ENCODE measurements at places on chromosomes 6 and 20. TPM values are rescaled to one million over a fixed set of nuclear protein-coding genes. Genes with fewer than 3 reads are reported as not detected.

PAQR8 gene
- total RNA-seq = 4.6 TPM

KCNQ5 gene
- 1.0 TPM for total RNA-seq

EPPIN gene
- total RNA-seq = not detected

BTN1A1 gene
- total RNA-seq = not detected

CD109 gene
- 13.3 TPM for total RNA-seq

RIMS1 gene
- total RNA-seq = 1.3 TPM

FAM162B gene
- 3.7 TPM for total RNA-seq

OPN5 gene
- total RNA-seq = not detected

DNA sequence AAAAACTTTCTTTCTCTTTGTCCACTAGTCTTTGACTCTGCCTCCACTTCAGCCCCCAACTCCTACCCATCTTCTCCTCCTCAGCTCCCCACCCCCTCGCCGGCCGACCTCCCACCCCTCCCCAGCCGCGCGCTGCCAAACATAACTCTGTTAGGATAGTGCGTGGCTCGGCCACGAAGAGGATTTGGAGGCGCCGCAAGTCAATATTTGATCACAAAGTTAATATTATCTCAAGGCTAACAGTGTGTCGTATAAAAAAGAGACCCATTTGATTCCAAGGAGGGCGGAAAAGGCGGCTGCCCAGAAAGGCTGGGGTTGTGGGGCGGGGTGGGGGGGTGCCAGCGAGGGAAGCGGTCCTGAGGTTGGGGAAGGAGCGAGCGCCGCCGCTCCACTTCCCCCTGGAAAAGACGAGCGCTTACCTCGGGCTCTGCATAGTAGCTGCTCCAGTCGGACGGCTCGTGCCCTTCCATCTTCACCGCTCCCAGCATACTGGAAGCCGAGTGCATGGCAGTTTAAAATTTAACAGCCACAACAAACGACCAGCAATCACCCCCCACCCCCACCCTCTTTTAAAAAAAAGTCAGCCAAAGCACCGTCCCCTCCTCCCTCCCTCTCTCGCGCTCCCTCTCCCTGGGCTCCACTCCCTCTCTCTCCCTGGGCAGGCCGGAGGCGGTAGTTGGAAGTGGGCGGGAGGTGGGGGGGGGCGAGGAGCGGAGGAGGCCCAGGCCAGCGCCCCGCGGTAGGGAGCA is 425 bp downstream of the FOXA2 start:
- peak overlapping the region; percentile 54 for H3K4me3 ChIP-seq
- peaks cover 91% of the 10 kb centered on the region for H3K27me3 ChIP-seq
- H3K4me1 ChIP-seq = no peaks in the 10 kb centered on the region
- no peaks in the 10 kb centered on the region for H3K36me3 ChIP-seq
- no peak for DNase-seq
- H3K27ac ChIP-seq = no peak overlapping the region

GRCh38 chr6:165308926-165309731 is at the start of gene C6orf118:
TSS of gene C6orf118 (minus strand) at chr6:165309605. CDS start at chr6:165309586, 19 bp downstream.
- no peaks in the 10 kb centered on the region for H3K36me3 ChIP-seq
- H3K27me3 ChIP-seq = no peaks in the 10 kb centered on the region
- no peak for DNase-seq
- no peak within 1 kb of the TSS for H3K27ac ChIP-seq

GRCh38 chr20:11891776-11892545 is 25.7 kb upstream of the BTBD3 start:
- no peak for DNase-seq
- H3K4me1 ChIP-seq = peaks cover 3% of the 10 kb centered on the region
- peak overlapping the region; percentile 97 for H3K27ac ChIP-seq

DNA sequence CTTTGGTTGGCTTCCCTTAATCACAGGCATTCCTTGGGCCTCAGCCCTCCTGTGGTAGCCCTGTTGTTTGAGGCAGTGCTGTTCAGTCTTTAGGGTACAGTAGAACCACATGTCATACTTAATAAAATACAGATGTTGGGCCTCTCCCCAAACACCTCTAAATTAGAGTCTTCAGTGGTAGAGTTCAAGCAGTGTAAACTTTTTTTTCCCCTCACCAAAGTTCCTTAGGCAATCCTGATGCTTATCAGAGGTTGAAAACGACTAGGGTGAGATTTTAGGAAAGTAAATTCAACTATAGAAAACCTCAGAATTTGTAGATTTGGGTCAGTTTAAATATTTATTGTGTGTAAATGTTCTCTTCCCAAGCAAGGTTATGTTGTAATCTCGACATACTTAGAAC is 44.6 kb downstream of the BLTP3A start:
- no peak for DNase-seq
- no peaks in the 10 kb centered on the region for H3K36me3 ChIP-seq
- no peaks in the 10 kb centered on the region for H3K27me3 ChIP-seq
- H3K27ac ChIP-seq = no peak overlapping the region

- no peak overlapping the region for H3K27ac ChIP-seq
- H3K4me3 ChIP-seq = no peak overlapping the region
- no peaks in the 10 kb centered on the region for H3K36me3 ChIP-seq
These were observed 506.9 kb upstream of the JARID2 start for GRCh38 chr6:14738933-14739332.

DNA sequence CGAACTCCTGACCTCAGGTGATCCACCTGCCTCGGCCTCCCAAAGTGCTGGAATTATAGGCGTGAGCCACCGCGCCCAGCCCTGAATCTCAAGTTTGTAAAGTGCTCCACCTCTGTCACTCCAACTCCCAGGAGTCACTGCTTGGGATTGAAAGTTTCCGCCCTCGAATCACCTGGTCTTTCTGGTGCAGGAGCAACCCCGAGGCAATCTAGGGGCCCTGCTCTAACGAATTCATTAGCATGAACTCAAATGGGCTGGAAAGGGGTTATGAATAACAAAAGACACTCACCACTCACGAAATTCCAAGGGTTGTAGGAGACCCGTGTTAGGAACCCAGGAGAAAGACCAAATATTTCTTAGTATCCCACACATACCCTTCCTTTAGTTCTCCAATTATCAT is 26.1 kb downstream of the RBCK1 start:
- no peaks in the 10 kb centered on the region for H3K36me3 ChIP-seq
- H3K27me3 ChIP-seq = no peaks in the 10 kb centered on the region
- no peaks in the 10 kb centered on the region for H3K4me1 ChIP-seq
- DNase-seq = no peak
- no peak overlapping the region for H3K4me3 ChIP-seq

DNA sequence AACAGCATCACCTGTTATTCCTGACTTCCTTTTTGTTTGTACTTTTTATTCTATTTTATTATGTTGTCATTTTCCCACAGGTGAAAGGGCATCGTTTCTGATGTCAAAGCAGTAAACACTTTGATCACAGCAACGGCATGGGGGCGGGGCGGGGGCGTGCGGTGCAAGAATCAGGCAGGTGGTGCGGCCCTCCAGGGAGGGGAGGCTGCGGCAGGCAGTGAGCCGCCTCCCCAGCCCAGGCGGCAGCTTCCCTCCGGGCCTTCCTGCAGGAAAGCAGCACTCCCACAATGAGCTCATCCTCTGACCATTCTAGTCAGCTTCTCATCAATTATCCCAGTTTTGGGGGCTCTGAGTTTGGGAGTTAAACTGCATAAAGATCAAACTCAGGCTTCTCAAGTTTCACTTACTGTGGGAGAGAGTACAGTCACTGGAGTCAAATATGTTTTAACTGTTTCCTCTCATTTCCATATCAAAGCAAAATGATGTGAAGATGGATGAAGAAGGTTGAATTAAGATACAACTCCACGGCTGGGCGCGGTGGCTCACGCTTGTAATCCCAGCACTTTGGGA is 608.4 kb upstream of the AGPAT4 start:
- H3K36me3 ChIP-seq = no peaks in the 10 kb centered on the region
- no peaks in the 10 kb centered on the region for H3K27me3 ChIP-seq
- DNase-seq = no peak
- no peak overlapping the region for H3K27ac ChIP-seq
- no peak overlapping the region for H3K4me3 ChIP-seq
- no peaks in the 10 kb centered on the region for H3K4me1 ChIP-seq

GRCh38 chr6:82045965-82046756 is 201.4 kb downstream of the IBTK start:
- no peak overlapping the region for H3K4me3 ChIP-seq
- H3K4me1 ChIP-seq = no peaks in the 10 kb centered on the region
- H3K36me3 ChIP-seq = no peaks in the 10 kb centered on the region
- no peak overlapping the region for H3K27ac ChIP-seq
- H3K27me3 ChIP-seq = no peaks in the 10 kb centered on the region
- DNase-seq = no peak

DNA sequence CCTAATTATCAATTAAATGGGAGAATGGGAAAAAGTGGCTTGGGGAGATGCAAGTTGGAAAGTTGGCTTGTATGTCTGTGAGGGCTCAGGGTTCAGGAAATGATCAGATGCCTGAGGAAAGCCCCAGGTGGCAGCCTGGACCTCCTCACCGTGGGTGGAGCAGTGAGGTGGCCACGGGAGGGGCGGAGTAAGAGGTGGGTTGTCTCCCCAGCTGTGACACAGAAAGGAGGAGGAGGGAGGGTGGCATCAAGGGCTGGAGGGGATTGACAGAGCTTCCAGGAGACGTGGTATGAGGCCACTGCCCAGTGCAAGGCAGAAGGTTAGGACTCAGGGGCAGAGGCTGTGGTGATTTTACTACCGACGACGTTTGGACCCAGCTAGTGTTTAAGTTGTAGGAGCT is 672.2 kb downstream of the PRKN start:
- no peak overlapping the region for H3K27ac ChIP-seq
- no peak overlapping the region for H3K4me3 ChIP-seq
- H3K36me3 ChIP-seq = no peaks in the 10 kb centered on the region
- H3K4me1 ChIP-seq = no peaks in the 10 kb centered on the region

- no peak overlapping the region for H3K27ac ChIP-seq
- no peaks in the 10 kb centered on the region for H3K36me3 ChIP-seq
- no peak overlapping the region for H3K4me3 ChIP-seq
- no peak for DNase-seq
These were observed 161.1 kb downstream of the FARS2 start for GRCh38 chr6:5422321-5422915.

- H3K27me3 ChIP-seq = no peaks in the 10 kb centered on the region
- no peaks in the 10 kb centered on the region for H3K4me1 ChIP-seq
- no peak overlapping the region for H3K4me3 ChIP-seq
- H3K36me3 ChIP-seq = no peaks in the 10 kb centered on the region
- no peak overlapping the region for H3K27ac ChIP-seq
- no peak for DNase-seq
These were observed 52.3 kb downstream of the SLC22A3 start for GRCh38 chr6:160400446-160400845.

- H3K4me3 ChIP-seq = no peak overlapping the region
- no peak for DNase-seq
- H3K36me3 ChIP-seq = no peaks in the 10 kb centered on the region
- no peaks in the 10 kb centered on the region for H3K27me3 ChIP-seq
These were observed 136.3 kb downstream of the OLIG3 start for GRCh38 chr6:137357948-137358266.

GRCh38 chr20:43385914-43386313 is 71.8 kb upstream of the SRSF6 start:
- DNase-seq = no peak
- H3K4me1 ChIP-seq = no peaks in the 10 kb centered on the region
- no peaks in the 10 kb centered on the region for H3K36me3 ChIP-seq
- no peaks in the 10 kb centered on the region for H3K27me3 ChIP-seq

DNA sequence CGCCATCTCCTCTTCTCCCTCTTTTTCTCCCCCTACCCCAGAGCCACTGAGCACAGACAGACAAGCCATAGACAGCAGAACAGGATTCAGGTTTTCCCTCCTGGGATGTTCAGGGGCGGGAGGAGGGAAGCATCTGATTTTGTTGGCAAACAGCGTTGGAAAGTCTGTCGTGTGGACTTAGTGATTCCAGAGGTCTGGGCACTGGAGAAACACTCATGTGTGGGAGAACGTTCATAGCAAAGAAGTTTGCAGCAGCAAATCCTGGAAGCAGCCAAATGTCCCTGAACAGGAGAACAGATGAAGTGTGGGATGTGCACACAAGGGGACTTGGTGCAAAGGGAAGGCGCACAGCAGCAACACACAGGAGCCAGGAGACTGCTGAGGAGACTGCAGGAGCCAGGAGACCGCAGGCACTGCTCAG is 264.1 kb upstream of the CDYL start:
- no peak overlapping the region for H3K27ac ChIP-seq
- H3K36me3 ChIP-seq = no peaks in the 10 kb centered on the region
- no peaks in the 10 kb centered on the region for H3K27me3 ChIP-seq

DNA sequence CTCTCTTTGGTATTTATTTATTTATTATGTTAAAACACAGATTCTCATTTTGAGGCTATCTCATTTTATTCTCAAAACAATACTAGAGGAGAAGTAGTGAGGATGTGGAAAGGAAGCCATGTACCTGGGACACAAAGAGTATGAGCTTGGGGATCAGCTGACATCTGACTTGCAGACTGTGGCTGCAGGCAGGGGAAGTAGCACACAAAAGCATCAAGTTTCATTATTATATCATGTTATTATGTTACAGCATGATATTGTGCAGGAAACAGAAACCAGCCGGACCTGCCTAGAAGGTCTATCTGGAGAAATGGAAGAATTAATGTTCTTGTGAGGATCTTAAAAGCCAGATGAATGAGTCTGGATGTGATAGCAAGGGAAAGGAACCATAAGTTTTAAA is 248.2 kb downstream of the KHDC1L start:
- H3K27ac ChIP-seq = no peak overlapping the region
- H3K4me3 ChIP-seq = no peak overlapping the region
- H3K27me3 ChIP-seq = no peaks in the 10 kb centered on the region
- H3K4me1 ChIP-seq = no peaks in the 10 kb centered on the region
- H3K36me3 ChIP-seq = no peaks in the 10 kb centered on the region

GRCh38 chr6:137389150-137389704 is 105.0 kb downstream of the OLIG3 start:
- no peaks in the 10 kb centered on the region for H3K4me1 ChIP-seq
- H3K27me3 ChIP-seq = no peaks in the 10 kb centered on the region
- no peak overlapping the region for H3K27ac ChIP-seq
- no peak overlapping the region for H3K4me3 ChIP-seq

DNA sequence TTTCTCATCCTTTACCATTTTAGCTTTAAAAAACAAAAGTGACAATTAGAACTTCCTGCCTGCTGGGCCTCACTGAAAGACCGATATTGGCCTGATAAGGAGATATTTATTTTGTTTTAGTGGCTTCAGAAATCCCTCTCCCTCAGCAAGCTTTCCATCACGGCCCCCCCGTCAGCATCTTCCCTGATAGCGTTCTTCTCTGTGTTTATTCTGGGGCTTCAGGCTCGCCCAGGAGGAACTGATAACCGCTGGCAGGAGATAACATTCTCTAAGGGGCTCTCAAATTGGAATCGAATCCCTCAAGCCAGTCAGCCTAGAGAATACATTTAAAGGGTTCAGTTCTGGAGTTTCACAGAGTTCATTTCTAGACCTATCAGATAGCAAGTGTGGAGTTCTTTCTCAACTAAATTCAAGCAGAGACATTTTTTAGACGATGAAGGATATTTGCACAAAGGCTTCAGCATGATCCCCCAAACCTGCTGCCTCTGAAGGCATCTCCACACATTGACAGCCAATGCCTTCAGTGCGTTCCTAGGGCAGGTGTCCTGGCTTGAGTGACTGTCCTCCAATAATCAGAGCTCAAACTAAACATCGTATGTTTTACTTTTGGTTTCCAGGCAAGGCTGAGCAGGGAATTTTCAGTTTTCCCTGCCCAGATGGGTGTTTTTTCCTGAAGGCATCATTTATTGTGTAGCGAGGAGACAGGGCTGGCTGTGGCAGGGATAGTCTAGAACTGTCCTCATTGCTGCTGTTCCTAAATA is 17.0 kb downstream of the PRDM1 start:
- peak overlapping the region; percentile 63 for H3K4me3 ChIP-seq
- no peaks in the 10 kb centered on the region for H3K4me1 ChIP-seq
- no peaks in the 10 kb centered on the region for H3K27me3 ChIP-seq
- peak overlapping the region; percentile 83 for H3K27ac ChIP-seq

GRCh38 chr6:166662690-166663089 is 35.6 kb upstream of the RPS6KA2 start:
- no peaks in the 10 kb centered on the region for H3K36me3 ChIP-seq
- H3K4me1 ChIP-seq = no peaks in the 10 kb centered on the region
- no peaks in the 10 kb centered on the region for H3K27me3 ChIP-seq
- DNase-seq = no peak
- no peak overlapping the region for H3K4me3 ChIP-seq
